Stimulated activated CD4-positive, alpha-beta T cell treated with anti-CD3 and anti-CD28 coated beads, Interleukin-12 subunit alpha, Interleukin-12 subunit beta, amount 100 ng/mL, for 48 hours (primary cell): ENCODE measurements at places on chromosomes 7 and 10.

- no peak for DNase-seq
These were observed 2.4 kb downstream of the CYP51A1 start for GRCh38 chr7:92131764-92132330.

GRCh38 chr10:46516660-46517416 is 39.6 kb downstream of the GPRIN2 start:
- DNase-seq = no peak

DNA sequence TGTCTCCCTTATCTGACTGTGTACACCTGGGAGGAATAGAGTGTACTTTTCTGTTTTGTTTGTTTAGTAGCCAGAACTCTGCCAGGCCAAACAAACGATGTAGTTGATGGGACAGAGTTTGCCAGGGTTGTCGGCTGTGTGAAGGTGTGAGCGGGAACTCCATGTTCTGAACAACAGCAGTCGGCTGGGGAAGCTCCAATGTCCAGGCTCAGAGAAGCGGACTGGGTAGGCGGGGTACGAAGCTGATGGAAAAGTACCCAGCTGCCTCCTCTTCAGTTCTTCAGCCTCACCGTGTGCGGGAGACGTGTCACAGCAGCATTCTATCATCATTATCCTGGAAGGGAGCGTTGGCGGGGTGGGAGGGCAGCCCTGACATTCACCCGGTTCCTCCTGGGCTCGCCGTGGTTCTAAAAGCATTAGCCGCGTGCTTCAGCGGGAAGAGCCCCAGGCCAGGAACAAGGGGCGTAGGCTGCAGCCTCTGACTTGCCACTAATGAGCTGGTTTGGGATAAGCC is 52.9 kb downstream of the PFKFB3 start:
- DNase-seq = no peak

DNA sequence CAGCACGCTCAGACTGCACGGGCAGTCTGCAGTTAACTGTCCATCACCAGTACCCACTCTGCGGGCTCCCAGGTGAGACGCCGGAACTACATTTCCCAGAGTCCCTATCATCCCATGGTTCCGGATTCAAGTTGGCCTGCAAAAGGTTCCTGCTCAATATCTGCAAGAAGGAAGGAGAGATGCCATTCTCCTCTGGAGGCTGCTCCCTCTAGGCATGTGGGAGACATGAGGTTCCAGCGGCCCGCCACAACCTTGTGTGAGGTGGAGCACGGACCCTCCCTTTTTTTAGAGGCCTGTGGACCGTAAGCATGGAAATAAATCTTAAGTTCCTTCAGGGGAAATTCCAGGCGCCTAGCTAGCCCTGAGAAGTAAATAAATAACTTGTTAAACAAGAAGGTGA is 29.7 kb downstream of the NUP42 start:
- DNase-seq = no peak

- no peak for DNase-seq
These were observed 1.1 kb downstream of the JMJD1C start for GRCh38 chr10:63464402-63465292.

- DNase-seq = no peak
These were observed 45.4 kb downstream of the FAM53B start for GRCh38 chr10:124698545-124699469.

DNA sequence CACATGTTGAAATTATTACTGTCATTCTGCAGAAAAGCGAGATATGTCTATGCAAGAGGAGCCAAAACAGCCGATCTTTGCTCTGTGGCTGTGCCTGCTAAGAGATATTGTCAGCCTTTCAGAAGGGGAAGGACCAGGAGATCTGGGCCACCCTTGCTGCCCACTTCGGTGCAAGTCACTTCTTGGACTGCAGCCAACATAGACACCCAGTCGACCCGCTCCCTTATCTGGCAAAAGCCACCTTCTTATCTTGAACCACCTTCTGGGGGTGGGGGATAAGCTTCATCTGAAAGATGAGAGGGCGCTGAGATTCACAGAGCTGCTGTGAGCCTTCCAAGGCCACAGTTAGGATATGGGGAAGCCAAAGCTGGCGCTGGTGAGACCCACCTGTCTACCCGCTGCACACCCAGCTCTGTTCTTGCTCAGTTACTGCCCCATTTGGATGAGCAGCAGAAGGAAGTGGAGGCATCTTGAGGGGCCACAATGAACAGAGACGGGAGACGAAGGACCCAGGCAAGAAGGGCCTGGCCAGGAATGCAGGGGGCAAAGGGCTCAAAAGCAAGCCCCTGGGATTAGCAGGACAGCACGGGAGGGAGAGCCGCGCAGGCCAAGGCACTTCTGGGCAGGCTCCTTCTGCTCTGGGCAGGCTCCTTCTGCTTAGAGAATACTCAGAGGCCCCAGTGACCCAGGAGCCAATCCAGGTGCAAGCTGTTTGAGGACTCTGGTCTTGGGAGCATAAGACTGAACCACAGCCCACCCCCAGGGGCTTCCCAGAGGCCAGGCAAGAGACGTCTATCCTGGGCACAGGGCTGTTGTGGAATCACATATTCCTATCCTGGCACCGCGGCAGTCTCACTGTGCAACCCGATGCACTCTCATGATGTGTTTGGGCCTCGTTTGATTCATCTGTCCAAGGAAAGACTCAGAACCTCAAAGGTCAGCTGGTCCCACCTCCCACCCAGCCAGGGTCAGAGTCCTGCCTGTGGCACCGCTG is 38.4 kb upstream of the NPFFR1 start:
- DNase-seq = no peak
